Activated naive CD4-positive, alpha-beta T cell (primary cell): ENCODE measurements at places on chromosomes 11 and 22.

- DNase-seq = no peak
These were observed 107.5 kb downstream of the NAV2 start for GRCh38 chr11:19820100-19820499.

GRCh38 chr22:25780673-25781072 is 38.7 kb downstream of the MYO18B start:
- DNase-seq = no peak

GRCh38 chr11:115220423-115220822 is 283.8 kb downstream of the CADM1 start:
- no peak for DNase-seq

- DNase-seq = peak; percentile 5
These were observed 178.6 kb downstream of the MIAT start for GRCh38 chr22:26835929-26836528.

GRCh38 chr11:10658621-10659338 is 34.8 kb downstream of the IRAG1 start:
- no peak for DNase-seq

- DNase-seq = peak; percentile 43
These were observed 20.5 kb downstream of the EPS8L2 start for GRCh38 chr11:726278-727220.

DNA sequence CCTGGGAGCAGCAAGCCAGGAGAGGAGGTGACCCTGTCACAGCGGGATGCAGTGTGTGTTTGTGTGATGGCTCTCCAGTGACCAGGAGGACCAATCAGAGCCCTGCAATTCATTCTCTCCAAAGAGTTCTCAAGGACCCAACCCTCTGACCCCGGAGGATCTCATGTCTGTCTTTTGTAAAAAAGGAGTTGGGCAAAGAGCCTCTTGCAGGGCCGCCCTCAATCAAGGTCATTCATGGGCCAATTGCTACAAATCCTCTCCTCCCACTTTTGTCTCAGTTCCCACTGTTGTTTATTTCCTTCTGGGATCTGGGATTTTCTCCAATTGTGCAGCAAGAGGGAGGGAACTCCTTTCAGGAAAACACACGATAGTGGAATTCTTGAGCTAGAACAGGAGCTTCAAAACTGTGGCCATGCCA is 4.0 kb downstream of the TECTA start:
- no peak for DNase-seq

DNA sequence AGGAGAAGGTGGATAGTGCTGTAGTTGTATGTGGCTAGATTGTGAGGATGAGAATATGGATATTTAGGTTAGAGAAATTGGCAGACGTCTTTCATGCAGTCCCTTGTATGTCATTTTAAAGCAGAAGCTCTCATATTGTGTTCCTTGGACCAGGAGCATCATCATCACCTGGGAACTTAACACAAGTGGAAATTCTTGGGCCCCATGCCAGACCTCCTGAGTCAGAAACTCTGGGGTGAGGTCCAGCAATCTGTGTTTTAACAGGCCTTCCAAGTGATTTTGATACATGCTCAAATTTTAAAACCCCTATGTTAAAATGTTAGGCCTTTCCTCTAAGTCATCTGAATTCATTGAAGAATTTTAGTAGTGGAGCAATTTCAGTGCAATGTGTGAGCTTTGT is 34.8 kb downstream of the JHY start:
- DNase-seq = no peak

DNA sequence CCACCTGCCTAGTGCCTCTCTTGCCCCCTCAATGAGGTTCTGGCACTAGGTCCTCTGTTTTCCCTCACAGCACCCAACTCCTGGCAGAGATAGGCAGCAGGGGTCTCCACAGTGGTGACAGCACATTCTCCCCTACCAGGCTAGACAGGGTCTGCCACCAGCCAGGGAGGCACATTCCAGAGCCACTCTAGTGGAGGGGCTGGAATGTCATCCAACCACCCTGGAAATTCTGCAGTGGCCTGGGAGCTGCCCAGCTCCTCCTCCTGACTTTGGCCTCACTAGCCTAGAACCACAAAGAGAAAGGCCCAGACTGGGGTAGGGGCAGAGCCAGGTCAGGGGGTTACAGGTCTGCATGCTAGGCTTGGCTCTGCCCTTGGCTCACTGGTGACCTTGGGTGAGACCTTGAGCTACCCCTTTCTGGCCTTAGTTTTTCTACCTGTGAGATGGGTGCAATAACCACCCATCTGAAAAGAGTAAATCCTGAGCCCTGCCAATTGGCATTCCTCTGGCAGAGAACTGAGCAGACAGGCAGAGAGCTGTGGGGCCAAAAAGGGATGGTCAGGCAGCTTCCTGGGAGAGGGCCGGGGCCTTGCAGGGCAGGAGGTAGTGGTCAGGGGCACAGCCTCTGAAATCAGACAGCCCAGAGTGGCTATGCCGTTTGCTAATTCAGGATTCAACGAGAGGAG is 7.1 kb downstream of the P2RY2 start:
- no peak for DNase-seq

DNA sequence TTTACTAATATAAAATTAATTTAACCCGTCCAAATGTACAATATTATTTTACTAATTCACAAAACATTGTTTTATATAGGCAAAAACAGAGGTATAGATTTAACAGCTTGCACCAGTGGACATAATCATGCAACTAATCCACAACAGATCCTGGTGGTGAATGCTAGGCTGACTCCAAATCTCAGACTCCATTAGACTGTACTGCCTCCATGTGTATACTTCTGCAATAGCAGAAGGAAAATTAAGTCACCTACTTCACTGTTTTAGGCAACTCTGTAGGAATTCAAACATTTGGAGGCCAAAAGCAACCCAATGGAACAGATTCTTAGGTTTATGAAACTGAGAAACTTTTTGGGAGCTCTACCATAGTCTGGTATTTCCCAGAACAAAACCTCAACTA is 30.0 kb upstream of the RAB39A start:
- DNase-seq = no peak

DNA sequence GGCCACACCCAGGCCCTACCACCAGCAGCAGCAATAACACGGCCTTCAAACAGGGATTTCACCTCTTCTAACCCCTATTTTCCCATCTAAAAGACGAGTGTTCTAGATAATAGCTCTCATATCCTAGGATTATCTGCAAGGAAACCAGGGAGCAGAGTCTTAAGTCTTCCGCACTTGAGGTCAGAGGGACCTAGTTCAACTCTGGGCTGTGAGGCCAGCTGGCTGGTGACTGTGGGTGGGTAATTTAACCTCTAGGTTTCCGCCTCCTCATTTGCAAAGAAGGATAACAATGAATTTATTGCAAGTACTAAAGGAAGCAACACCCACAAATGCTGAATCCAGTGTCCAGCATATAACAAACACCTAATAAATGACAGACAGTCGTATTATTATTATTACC is 70.1 kb downstream of the LARGE1 start:
- DNase-seq = no peak

- DNase-seq = no peak
These were observed 619.1 kb downstream of the METTL15 start for GRCh38 chr11:28727254-28727653.

DNA sequence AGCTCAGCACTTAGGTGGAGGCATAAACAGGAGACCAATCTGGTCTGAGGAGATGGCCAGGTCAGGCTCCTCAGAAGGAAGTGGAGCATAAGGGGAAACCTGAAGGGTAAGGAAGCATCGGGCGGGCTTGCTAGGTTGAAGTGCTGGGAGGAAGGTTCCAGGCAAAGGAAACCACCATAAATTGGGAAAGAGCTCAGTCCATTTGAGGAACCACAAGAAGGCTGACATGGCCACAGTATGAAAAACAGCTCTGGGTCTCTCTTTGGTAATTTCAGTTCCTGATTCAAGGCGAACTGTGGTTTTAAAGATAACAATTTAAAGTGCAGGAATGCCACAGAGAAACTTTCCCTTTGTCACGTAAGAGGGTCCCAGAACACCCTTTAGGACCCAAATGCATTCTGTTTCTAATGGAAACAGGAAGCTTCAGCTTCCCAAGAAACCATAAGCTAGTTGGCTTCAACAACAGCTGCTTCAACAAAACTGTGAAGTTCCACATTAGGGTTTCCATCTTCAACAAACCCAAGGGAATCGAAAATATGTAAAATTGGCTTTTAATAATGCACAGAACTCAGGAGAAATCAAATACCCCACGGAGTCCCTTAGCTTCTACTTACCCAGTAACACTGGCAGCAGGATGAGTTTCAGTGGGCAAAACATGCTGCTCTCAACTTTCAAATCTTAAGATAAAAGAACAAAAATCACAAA is 10.4 kb downstream of the JAML start:
- DNase-seq = no peak

DNA sequence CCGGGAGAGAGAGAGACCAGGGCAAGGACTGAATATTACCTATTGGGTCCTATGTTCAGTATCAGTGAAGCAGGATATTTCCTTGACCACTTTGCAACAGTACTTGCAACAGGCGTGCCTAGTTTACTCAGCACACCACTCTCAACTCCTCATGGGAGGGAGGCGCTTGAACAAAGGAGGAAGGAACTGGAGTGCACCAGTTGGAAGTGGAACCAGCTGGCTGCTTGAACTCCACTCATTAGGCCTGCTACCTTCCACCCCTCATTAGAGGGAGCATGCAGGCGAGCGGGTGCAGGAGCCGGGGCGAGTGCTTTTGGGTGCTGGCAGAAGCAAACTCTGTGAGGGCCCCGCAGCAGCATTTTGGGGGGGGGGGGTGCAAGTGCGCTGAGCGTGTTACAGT is 1369.6 kb upstream of the RAG2 start:
- no peak for DNase-seq

DNA sequence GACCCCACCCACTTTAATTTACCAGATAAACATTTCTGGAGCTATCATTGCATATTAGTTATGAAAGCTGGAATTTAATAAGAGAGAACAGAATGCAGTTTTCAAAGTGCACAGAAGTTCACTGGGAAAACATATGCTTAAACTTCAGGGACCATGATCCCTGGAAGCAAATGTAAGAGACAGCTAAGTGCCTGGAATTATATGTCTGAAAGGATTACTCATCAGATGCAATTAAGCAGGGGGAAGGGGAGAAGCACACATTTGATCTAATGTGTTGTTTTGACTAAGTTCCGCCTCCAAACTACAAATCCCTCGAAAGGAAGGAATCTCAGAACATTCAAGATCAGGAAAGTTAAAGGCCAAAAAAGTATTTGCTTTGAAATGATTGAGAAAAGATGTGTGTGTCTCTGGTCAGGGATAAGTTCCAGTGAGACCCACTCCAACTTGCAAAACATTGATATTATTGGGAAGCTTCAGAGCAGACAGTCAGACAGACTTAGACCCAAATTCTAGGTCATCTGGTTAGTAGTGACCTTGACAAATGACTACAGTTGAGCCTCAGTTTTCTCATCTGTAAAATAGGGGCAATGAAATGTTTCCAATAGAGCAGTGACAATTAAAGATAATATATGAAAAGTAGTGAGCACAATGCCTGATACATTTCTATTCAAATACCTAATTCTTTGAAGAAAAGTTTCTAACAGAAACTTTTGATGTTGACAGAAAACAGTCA is 147.6 kb downstream of the ME3 start:
- no peak for DNase-seq
